ENCODE measurements at places on chromosomes 13 and 19.

GRCh38 chr13:75417656-75418055 is 64.3 kb downstream of the TBC1D4 start:
- no peak for DNase-seq

- no peak for DNase-seq
Observed at GRCh38 chr13:66915596-66916185, 314.4 kb downstream of the PCDH9 start.

DNA sequence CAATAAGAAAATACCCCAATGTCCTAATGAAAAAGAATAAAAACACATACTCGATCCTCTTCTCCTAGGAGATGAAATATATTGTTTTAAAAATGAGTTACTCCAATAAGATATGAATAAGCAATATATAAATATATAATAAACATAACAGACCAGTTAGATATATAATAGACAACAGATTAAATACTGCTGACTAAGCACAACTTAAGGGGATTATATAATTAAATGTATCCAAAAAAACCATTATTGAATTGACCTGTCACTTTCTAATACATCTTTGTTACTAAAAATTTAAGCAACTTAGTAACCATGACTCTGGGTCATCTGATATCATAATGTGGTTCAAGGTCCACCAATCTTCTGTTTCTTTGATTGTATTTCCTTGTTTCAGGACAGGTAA is 14.0 kb upstream of the ZNF780B start:
- DNase-seq: no peak

GRCh38 chr19:40424637-40425449 is 949 bp downstream of the SERTAD1 start:
- DNase-seq: no peak

- no peak for DNase-seq
Observed at GRCh38 chr13:39913339-39913738, 257.9 kb downstream of the COG6 start.

GRCh38 chr19:3366753-3367627 is 607 bp downstream of the NFIC start:
- peak; percentile 67 for DNase-seq

DNA sequence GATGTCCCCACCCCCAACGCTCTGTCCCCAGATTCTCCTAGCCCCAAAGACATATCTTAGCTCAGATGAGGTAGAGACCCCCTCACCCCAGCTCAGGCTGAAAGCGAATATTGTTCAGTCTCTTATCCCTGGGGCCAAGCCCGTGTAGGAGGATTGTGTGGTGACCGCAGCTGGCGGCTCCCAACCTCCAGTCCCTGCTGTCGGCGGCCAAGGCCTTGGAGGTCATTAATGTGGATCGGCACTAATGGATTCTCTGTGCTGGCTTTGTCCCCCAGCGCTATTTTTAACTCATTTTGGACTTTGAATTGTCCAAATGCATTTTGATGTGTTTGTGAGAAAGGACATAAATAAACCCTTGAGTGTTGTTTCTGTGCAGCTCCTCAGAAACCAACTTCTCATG is 124.2 kb downstream of the UQCRFS1 start:
- DNase-seq: no peak

GRCh38 chr19:2186071-2186846 is 22.5 kb downstream of the DOT1L start:
- no peak for DNase-seq

- peak; percentile 60 for DNase-seq
Observed at GRCh38 chr19:47032171-47032811, 12.7 kb downstream of the NPAS1 start.

DNA sequence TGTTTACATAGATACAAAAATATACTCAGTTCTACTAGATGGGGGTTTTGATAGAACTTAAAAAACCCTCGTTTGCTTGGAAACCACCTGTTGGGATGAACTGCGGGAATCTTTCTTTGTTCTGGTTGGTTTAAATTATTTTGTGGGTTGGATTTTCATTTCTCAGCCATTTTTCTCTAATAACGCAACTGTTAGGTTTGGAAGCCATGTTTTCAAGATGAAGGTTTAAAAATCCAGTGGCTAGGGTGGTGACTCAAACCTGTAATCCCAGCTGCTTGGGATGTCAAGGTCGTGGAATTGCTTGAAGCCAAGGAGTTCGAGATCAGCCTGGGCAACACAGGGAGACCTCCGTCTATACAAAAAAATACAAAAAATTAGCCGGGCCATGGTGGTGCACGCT is 1.6 kb downstream of the URI1 start:
- DNase-seq: no peak

- DNase-seq: no peak
Observed at GRCh38 chr13:71797517-71797916, 69.5 kb downstream of the DACH1 start.

DNA sequence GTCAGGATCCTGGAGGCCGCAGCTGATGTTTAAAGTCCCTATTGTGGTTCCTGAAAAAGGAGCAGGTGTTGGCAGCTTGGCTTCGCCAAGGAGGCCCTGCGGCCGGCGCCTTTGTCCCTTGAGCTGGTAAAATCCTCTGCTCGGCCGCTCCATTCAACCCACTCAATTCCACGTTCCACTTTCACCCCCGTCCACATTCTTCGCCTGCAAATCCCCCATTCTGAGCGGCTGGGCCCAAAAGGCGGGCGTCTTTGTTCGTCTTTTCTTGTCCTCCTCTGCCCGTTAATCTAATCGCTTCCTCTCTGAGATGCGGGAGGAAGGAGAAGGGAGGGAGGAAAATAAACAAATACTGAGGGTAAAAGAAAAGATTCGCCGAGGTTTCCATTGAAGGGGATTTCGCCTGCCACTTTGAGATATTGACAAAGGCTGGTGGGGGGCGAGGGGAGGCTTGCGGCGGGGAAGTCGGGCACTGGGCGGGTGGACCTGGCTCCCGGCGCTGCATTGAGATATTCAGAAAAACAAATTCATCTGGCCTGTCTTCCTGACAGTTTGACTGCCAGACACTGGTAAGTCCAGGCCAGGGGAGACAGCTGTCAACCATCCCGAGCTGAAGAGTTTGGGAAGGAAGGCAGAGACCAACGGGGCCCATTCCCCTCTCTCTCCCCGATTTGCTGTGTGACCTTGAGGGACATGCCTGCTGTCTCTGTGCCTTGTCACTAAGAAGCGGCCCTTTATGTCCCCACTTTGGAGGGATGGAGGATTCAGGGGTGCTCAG is 37.6 kb downstream of the ZNRF4 start:
- DNase-seq: no peak

DNA sequence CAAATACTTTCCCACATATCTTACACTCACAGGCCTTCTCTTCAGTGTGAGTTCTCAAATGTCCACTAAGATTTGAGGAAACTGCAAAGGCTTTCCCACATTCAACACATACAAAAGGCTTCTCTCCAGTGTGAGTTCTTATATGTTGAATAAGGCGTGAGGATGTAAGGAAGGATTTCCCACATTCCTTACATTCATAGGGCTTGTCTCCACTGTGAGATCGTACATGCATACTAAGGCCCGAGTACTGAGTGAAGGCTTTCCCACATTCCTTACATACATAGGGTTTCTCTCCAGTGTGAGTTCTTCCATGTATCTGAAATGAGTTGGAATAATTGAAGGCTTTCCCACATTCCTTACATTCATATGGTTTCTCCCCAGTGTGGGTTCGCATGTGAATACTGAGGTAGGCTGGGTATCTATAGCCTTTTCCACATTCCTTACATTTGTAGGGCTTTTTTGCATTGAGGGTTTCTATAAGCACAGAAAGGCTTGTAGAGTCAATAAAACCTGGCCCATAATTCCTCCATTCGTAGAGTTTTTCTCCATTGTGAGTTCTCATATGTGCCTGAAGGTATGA is 9.6 kb downstream of the ZNF426 start:
- no peak for DNase-seq

GRCh38 chr19:12596927-12597548 is 13.6 kb downstream of the ZNF490 start:
- peak; percentile 71 for DNase-seq

GRCh38 chr19:51467864-51468544 is 9.8 kb upstream of the SIGLEC8 start:
- DNase-seq: no peak

DNA sequence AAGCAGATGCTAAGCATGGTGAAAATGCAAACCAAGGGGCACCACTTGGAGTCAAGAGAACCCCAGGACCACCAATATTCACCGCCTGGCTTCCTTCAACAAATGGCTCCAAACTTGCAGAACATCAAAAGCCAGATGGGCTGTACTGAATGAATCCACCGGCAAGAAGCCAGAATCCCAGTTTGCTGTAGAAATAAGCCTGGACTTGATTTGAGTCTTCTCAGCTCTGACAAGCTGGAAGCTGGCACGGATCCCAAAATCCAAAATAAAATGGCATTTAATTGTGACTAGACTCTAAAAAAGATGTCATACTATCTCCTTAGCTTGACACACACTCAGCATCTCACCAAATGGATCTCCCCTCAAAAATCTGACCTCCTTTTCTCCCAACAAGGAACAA is 11.9 kb downstream of the EFNB2 start:
- no peak for DNase-seq

GRCh38 chr13:25153736-25154135 is 18.4 kb downstream of the AMER2 start:
- DNase-seq: no peak

DNA sequence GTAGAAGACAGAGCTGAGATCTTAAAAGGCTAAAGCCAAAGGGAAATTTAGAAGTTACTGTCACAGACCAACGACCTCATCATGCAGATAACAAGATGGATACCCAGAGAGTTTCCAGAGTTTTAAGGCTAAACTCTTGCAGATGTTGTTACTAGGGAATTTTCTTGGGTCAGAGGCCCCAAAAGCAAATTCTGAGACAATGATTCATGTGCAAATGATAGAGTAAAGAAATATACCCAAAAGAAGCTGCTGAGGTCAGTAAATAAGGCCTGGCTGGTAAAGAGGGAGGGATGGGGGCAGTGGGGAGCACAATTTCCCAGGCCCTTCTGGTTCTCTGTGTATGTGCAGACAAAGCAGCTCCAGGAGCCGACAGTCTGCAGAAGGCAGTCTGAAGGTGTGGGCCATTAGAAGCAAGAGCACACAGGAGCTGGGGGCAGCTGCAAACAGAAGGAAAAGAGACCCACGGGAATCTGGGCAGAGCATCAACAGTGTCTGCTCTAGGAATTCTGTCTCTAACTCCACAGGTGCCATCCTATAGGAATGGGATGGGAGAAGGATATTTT is 330.8 kb downstream of the TBC1D4 start:
- no peak for DNase-seq

GRCh38 chr13:36288794-36289391 is 8.7 kb downstream of the CCDC169 start:
- DNase-seq: no peak

GRCh38 chr19:7483720-7484201 is 5.1 kb downstream of the PEX11G start:
- DNase-seq: no peak

DNA sequence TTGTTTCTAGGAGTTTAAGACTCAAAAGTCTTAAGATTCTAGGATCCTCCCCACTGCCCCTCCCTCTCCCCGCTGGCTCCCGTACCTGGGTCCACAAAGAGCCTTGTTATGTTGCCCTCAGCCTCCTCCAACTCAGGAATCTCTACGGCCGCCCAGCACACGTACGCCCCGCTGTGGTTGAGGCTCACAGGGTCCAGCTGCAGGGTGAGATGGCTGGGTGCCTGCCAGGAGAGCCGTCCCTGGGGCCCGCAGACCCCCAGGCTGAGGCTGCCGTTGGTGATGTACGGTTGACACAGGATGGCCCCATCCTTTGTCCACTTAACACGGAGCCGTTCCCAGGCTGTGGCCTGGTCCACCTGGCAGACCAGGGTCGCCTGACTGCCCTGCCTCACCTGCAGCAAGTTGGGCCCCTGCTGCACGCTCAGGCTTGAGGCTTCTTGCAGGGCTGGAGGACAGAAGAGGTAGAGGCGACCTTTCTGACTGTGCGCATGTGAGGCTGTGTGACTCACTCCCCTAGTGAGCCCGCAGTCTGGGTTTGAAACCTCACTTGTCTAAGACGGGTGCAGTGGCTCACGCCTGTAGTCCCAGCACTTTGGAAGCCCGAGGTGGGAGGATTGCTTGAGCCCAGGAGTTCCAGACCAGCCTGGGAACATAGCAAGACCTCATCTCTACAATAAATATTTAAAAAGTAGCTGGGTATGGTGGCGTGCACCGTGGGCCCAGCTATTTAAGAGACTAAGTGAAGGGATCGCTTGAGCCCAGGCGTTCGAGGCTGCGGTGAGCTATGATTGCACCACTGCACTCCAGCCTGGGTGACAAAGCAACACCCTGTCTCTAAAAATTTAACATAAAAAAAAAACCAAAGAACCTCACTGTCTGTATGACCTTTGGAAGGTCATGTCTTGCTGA is 4.0 kb downstream of the TMIGD2 start:
- DNase-seq: no peak

DNA sequence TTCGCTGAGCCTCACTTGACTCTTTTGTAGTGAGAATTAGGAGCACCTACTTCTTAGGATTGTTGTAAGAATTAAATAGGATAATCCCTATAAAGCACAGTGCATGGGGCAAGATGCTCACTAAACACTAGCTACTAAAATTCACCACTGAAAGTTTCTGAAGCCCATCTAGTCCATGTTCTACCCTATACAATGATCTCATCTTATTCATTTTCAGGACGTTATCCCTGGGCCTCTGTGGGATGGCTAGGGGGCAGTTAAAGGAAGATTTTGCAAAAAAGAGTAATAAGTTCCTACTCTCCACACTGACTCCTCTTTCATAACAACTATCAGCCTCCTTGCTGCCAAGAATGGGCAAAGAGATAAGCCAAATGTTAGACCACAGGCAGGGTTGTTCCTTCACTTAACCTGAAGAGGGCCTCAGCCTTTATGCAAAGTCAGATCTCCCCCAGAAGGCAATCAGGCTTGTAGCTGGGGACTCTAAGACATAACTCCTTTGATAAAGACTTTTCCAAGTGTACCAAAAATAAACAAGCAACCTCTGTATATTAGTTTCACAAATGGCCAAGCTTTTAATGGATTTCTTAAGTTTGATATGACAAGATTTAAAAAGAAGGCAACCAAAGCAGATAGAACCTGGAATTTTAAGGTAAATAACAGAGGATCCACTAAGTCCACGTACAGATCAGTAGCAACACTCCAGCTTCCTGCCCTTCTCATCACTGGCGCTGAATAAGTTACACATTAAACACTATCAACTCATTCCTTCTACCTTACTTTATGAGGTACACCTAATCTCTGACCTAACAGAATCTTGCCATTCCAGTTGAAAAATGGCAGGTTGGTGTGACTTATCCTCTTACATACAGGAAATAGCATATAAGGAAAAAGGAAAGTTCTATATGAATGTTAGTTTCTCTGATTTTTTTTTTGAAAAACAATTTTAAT is 44.4 kb downstream of the ELF1 start:
- no peak for DNase-seq

DNA sequence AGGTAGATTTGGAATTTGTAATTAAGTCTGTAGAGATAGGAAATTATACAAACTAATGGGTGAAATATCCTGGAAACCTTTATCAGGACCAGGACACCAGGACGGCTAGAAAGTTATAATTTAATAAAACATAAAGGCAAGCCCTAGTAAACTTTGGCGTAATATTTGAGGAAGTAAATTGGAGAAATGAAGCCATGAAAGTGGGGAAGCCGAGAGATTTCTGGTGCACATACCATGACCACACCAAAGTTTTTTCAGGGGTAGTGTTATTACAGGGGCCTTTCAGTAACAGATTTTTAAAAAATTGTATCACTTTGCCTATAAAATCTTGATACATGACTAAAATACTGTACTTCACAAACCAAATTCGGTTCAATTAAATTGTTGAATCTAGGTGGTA is 54.7 kb upstream of the URAD start:
- no peak for DNase-seq

- DNase-seq: no peak
Observed at GRCh38 chr13:42539670-42540069, 34.3 kb upstream of the TNFSF11 start.

Data from liver (tissue), 10 donors.